ENCODE measurements at places on chromosomes 7 and 10.

GRCh38 chr7:12764458-12764891 lies 77.0 kb downstream of the ARL4A start:
- no peak for DNase-seq

GRCh38 chr10:86164174-86164774 lies 202.3 kb downstream of the GRID1 start:
- no peak for DNase-seq

GRCh38 chr10:31095677-31096560 lies 64.3 kb upstream of the ZNF438 start:
- no peak for DNase-seq

GRCh38 chr10:103550229-103550628 lies 56.7 kb downstream of the NEURL1 start:
- no peak for DNase-seq

GRCh38 chr7:7522421-7522820 lies 13.3 kb downstream of the COL28A1 start:
- no peak for DNase-seq

GRCh38 chr7:137968890-137969289 lies 33.0 kb downstream of the CREB3L2 start:
- DNase-seq, result no peak

- no peak for DNase-seq
Observed at GRCh38 chr10:74753442-74754211, 72.8 kb upstream of the KAT6B start.

- no peak for DNase-seq
Observed at GRCh38 chr10:21920633-21921032, 82.9 kb downstream of the DNAJC1 start.

GRCh38 chr7:149473251-149473650 lies 12.4 kb upstream of the ZNF777 start:
- no peak for DNase-seq

DNA sequence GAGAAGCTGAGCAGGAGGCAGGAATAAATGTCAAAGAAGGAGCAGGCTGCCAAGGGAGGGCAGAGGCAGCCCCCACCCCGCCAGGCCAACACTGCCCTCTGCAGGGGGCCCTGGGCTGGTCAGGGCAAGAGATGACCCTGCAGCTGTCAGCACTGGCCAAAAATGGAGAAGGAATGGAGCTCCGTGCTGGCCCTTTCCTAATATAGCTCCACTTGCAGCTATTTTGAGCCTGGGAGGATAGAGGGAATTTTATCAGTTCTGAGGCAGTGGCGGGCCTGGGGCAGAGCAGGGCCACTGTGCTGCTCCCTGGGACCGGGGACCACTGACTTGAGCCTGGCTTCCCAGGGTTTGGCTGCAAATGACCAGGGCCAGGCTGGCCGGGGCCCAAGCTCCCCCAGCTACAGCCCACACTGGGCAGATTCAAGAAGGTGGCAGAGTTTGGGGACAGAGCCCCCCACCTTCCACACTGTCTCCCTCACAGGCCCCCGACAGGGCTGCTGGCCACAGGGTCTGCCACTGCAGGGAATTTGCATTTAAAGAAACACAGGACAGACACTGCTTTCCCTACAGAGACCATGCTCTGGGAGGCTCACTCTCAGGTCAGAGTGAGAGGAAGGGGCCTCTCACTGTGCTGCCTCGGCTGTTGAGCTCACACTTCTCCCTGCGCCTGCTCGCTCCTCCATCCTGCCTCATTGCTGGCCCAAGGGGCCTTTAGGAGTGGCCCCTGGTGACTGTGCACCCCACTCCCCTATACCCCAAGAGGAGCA lies 16.2 kb downstream of the LDB3 start:
- no peak for DNase-seq

DNA sequence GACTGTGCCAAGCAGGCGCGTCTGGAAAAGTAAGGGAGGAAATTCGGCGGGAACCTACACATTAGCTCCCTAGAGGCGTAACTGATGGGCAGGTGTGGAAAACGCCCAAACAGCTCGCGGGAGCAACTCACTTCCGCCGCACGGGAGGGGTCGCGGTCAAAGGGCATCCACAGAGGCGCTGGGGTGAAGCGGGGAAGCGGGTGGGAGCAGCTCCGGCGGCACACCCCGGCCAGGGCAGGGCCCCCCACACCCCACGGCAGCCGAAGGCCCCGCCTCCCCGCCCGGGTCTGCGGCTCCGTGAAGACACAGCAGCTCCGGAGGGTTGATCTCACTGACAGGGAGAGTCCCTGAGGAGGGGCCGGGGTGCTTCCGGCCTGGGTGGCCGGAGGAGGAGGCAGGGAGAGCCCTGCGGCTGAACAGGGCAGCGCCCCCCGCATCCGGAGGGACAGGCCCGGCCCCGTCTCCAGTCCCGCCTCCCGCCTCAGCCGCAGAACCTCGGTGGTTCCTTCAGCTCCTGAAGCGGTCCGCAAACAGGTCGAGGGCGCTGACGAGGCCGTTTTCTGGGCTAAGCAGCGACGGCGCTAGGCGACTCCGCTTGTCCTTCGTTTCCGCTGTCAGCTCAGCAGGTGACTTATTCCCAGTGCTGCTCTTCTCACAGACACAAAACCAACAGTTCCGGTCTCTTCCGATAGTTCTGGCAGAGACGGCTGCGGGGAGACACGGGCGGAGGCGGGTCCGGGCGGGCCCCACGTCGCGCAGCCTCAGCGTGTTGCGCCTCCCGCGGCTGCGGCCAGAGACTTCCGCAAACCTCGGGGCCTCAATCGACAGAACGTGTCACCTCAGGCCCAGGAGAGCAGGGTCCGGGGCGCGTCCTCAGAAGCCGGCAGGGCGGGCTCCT lies 276.1 kb downstream of the DNAJB6 start:
- DNase-seq, result peak; percentile 64

DNA sequence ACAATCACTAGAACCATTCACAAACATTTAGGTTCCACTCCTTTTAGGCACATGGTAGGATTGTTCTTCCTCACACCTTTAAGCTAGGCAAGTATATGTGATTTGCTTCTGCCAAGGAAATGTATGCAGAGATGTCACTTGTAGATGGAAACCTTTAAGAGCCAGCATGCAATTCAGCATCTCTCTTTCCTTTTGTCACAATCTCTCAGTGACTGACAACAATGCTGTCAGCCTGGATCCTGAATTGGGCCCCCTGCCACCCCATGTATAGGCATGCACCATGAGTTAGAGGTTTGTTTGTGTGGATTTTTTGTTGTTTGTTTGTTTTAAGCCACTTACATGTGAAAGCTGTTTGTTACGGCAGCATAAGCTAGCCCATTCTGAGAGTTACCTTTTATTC lies 169.6 kb upstream of the PDE1C start:
- no peak for DNase-seq

DNA sequence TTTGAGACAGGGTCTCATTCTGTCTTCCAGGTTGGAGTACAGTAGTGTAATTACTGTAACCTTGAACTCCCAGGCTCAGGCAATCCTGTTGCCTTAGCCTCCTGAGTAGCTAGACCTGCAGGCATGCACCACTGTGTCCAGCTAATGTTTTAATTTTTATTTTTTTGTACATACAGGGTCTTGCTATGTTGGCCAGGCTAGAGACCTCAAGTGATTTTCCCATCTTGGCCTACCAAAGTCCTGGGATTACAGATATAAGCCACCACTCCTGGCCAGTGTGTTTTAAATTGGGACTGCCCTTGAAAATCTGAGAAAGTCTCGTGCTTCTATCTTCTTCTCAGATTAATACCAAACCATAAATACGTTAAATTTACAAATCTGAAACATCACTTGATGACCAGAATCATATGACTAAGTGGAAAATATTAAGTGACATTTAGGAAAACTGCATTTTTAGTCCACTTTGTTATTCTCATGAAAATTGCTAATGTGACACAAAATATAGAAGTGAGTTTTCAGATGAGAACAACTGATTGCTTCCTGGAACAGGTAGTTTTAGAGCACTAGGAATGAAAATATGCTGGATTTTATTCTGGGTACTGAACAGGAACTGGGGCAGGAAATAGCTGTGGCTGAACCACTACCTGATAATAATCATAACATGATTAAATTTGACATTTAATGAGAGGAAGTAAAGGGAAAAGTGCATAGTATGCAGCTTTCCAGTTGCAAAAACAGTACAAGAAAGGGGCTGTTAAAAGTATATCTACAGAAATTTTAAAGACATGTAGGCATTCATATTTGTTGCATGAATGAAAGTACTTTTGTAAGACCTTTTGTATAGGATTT lies 4.2 kb downstream of the PHTF2 start:
- peak; percentile 77 for DNase-seq

DNA sequence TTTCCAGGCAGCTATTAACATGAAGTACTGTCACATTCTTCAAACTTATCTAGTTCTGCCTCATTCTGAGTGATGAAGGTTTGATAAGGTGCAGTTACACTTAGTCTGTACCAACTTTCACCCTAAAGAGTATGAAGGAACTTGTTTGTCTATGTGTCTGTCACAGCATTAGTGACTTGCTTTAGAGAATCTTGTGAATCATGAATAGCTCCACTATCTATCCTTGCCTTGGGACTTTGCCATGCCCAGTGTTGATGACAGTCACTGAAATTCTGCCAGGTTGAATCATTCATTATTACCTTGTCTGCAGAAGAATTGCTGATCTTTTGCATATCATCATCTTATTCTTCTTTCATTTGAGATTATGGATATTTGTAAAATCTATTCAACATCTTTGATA lies 50.9 kb upstream of the A1CF start:
- no peak for DNase-seq

- DNase-seq, result peak; percentile 2
Observed at GRCh38 chr7:107103369-107103768, 58.9 kb downstream of the PRKAR2B start.

GRCh38 chr10:102705531-102705930 lies 8.7 kb downstream of the ARL3 start:
- no peak for DNase-seq

- no peak for DNase-seq
Observed at GRCh38 chr7:123712619-123713018, 36.2 kb downstream of the WASL start.

GRCh38 chr10:21021843-21022594 lies 124.9 kb upstream of the NEBL start:
- DNase-seq, result no peak

Measured in CD4-positive, alpha-beta T cell treated with Interleukin-2 at 100 ng/mL for 4 hours (primary cell).